Tibial nerve (tissue), 4 donors: ENCODE measurements at places on chromosomes 4 and X. TPM values are rescaled to one million over a fixed set of nuclear protein-coding genes. Genes with fewer than 3 reads are reported as not detected.

RIPPLY1 gene
- not detected for total RNA-seq

ADRA2C gene
- total RNA-seq, result 13.2 TPM

PDLIM3 gene
- total RNA-seq, result 56.9 TPM

CSAG2 gene
- total RNA-seq, result not detected

MAGEA12 gene
- not detected for total RNA-seq
